ENCODE measurements at places on chromosomes 4 and X. TPM values are rescaled to one million over a fixed set of nuclear protein-coding genes. Genes with fewer than 3 reads are reported as not detected.
A peak's percentile ranks its signal among the peaks of the same experiment; 100 is the strongest.

The GLRA3 gene
- not detected for total RNA-seq

GRCh38 chr4:6474053-6474568 lies 1.7 kb upstream of the PPP2R2C start:
- H3K27ac ChIP-seq: no peak overlapping the region
- peaks cover 86% of the 10 kb centered on the region for H3K27me3 ChIP-seq
- H3K4me1 ChIP-seq: peaks cover 13% of the 10 kb centered on the region
- H3K36me3 ChIP-seq: no peaks in the 10 kb centered on the region
- no peak for DNase-seq

DNA sequence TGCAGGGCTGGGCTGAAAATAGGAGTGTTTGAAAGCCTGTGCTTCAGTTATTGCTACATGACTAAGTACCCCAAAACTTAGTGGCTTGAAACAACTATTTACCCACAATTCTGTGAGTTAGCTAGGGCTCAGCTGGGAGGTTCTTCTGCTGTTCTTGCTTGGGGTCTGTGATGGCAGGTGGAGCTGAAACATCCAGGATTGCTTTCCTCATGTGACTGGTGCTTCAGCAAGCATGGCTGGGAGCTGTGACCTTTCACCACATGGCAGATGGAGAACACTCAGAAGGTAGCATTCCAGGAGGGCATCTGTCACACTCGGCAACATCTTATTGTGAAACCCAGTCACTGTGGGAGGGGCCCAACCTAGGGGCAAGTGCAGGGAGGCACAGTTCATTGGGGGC lies 57.0 kb upstream of the TBC1D14 start:
- DNase-seq: no peak
- no peaks in the 10 kb centered on the region for H3K27me3 ChIP-seq
- no peaks in the 10 kb centered on the region for H3K4me1 ChIP-seq
- no peaks in the 10 kb centered on the region for H3K36me3 ChIP-seq
- no peak overlapping the region for H3K4me3 ChIP-seq

GRCh38 chr4:337932-338758 lies 531 bp downstream of the ZNF141 start:
- H3K36me3 ChIP-seq: peaks cover 32% of the 10 kb centered on the region
- H3K4me1 ChIP-seq: peaks cover 10% of the 10 kb centered on the region
- peak overlapping the region; percentile 86 for H3K27ac ChIP-seq
- peak overlapping the region; percentile 98 for H3K4me3 ChIP-seq

GRCh38 chrX:29911673-29912072 lies 303.7 kb upstream of the MAGEB2 start:
- H3K4me3 ChIP-seq: no peak overlapping the region
- no peak overlapping the region for H3K27ac ChIP-seq
- no peaks in the 10 kb centered on the region for H3K36me3 ChIP-seq
- no peaks in the 10 kb centered on the region for H3K4me1 ChIP-seq
- DNase-seq: no peak
- no peaks in the 10 kb centered on the region for H3K27me3 ChIP-seq

- no peaks in the 10 kb centered on the region for H3K27me3 ChIP-seq
- DNase-seq: no peak
- no peaks in the 10 kb centered on the region for H3K36me3 ChIP-seq
Measured at GRCh38 chrX:5775846-5776430, 452.7 kb downstream of the NLGN4X start.

Measured in esophagus squamous epithelium (tissue), 5 donors.